Right lung (tissue), 10 donors: ENCODE measurements at places on chromosomes 3 and 15.

DNA sequence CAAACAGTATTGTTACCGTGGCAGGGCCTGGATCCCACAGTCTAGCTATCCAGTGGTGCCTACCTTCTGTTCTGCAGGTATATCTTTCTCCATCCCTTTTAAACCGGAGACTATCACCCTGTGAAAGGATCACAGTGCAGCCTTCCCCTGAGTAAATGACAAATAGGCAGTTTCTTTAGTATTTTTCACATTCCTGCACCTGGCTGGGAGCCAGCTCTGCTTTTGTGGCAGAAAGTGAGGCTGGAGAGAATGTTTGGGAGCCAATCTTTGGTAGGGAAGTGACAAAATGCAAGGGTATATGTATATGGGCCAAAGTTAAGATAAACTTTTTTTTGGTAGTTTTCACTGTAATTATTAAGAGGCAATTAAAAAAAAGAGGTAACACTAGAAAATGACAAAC, 54.8 kb downstream of the ARHGEF26 start:
- no peak for DNase-seq

- no peak for DNase-seq
Measured at GRCh38 chr15:101530224-101530958, 40.9 kb upstream of the PCSK6 start.

DNA sequence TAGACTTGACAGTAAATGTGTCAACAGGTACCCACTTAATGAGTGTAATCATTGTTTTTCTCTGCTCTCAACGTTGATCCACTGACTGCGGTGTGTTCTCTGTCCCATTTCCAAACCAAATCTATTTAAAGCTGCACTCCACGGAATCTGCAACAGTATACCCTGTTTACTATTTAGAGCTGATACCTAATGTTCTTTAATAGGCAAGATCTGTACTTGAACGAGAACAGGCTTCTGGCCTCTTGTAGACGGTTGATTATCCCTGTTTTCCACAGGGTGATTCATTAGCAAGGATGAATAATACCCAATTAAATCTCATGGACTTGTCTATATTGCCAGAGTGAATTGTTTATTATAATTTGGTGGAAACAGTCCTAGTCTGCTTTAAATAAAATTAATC, 189.9 kb downstream of the LPP start:
- DNase-seq: no peak

DNA sequence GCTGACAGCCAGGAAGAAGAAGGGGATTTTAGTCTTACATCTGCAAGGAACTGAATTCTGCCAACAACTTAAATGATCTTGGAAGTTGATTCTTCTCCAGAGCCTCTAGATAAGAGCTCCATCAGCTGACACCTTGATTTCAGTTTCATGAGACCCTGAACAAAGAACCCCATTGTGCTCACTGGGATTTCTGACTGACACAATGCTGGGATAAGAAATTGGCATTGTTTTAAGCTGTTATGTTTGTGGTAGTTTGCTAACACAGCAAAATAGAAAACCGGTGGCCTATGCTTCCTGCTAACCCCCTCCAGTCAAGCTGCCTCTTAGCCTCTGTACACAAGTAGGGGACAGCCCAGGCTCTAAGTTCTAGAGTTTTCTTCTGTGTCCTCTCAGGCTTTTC, 36.2 kb downstream of the MASP1 start:
- DNase-seq: no peak

DNA sequence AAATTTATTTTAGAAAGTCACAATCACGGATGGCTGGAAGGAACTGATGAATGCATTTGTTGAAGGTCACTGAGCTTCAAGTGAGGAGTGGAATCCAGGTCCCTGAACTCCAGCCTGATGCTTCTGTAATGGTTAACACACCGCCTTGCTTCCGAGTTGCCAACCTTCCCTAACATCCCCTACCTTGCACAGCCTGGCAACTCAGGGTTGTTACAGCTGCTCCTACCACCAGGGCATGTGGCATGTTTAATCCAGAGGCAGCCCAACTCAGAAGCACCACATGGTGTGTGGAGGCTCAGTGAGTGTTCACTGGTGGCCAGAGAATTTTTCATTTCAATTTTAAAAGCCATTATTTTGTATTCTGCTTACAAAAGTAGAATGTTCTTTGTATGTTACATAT, 4.9 kb downstream of the TM2D3 start:
- no peak for DNase-seq

GRCh38 chr3:43015991-43016865, 37.1 kb downstream of the GASK1A start:
- no peak for DNase-seq
